ENCODE measurements at places on chromosomes 5 and 9. TPM values are rescaled to one million over a fixed set of nuclear protein-coding genes. Genes with fewer than 3 reads are reported as not detected.

DNA sequence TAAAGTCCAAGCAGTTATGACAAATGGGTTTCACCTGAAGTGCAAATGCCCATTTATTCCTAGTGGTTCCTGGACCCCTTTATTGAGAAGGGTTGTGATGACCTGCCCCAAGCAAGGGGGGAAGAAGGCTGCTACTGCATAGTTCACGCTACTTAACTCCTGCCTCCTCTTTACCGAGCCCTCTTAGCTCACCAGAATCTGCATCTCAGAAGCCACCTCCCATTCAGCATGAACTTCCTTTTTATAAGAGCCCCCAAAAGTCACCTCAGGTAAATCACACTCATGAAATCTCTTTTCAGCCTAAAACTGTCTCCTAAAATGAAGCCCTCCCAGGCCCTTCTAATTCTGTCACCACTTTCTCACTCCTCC is 26.6 kb upstream of the C9orf72 start:
- H3K4me3 ChIP-seq = no peak overlapping the region
- no peaks in the 10 kb centered on the region for H3K36me3 ChIP-seq
- peak overlapping the region; percentile 49 for H3K27ac ChIP-seq
- H3K27me3 ChIP-seq = no peaks in the 10 kb centered on the region
- no peaks in the 10 kb centered on the region for H3K4me1 ChIP-seq
- DNase-seq = no peak

DNA sequence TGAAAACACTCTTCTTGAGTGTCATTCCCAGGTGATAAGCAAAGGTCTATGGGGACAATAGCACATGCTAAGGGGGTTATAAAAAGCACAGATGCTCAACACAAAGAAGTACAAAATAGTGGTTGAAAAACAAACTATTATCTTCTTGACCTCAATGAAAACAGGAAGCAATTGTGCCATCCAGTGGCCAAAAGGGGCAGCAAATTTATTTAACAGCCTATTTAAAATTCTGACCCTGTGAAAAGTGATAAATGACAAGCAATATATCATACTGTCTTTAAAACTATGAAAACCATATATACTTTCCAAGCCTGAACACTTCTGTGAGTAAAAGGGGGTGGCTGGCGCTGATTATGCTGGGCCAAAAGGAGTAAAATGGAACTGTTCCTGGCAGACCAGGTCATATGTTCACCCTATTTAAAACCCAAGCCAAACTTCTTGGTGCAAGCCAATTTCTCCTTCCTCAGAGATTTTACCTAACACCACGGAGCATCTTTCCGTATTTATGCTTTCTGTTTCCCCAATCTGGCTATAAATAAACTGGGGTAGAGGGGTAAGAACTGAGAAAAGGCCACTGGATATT is 29.7 kb downstream of the TEX10 start:
- H3K27ac ChIP-seq = no peak overlapping the region
- no peaks in the 10 kb centered on the region for H3K27me3 ChIP-seq
- DNase-seq = no peak
- H3K4me3 ChIP-seq = no peak overlapping the region

DNA sequence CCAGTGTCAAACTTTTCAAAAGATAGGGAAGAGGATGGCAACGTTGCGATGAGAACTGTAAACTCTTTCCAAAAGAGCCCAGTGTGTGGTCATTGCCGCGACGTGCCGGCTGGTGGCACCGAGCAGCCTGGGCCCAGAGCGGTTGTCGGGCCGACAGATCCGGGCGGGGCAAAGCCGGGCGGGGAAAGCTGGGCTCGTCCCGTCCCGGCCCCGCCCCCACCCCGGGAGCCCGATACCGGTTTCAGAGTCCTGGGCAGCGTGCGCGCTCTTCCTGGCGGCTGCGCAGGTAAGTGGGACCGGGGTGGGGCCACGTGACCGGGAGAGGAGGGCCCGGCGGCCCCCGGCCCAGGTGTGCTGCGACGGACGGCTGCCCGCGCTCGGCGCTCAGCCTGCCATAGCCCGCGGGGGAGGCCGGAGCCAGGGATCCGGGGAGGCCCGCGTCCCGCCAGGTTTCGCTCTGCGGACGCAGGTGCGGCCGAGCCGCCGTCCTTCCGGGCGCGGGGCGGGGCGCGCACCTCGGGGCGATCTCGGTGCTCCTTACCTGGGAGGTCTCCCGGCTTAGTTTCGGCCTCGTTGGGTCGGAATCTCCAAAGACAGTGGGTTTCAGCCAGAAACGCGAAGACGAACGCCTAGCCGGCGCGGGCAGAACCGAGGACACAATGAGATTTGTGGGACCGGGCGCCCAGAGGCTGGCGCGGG is at the start of gene MARVELD2:
MARVELD2 (plus strand) TSS at position 232 of the 699 bp plus-strand sequence. CDS start 4,270 bp downstream, outside the sequence.
- no peak within 1 kb of the TSS for H3K27ac ChIP-seq
- H3K36me3 ChIP-seq = peaks cover 51% of the 10 kb centered on the region
- DNase-seq = peak; percentile 63
- H3K27me3 ChIP-seq = no peaks in the 10 kb centered on the region

DNA sequence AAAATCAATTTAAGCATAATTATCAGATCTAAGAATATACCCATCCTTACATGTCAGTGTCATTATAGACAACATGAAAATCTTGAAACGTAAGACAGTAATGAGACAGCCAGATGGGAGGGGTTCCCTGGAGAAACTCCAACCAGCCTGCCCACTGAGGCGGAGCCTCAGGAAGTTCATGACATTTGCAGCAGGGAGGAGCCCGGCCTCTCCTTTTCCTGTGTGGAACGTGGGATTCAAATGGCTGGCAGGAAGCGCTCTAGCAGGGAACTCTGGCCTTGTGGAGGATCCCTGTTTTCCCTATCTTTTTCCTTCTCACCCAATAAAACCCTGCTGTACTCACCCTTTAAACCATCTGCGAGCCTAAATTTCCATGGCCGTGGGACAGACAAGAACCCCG is 176.6 kb upstream of the KCNN2 start:
- peak; percentile 36 for DNase-seq
- no peaks in the 10 kb centered on the region for H3K36me3 ChIP-seq
- peak overlapping the region; percentile 18 for H3K4me3 ChIP-seq
- peaks cover 38% of the 10 kb centered on the region for H3K4me1 ChIP-seq
- peak overlapping the region; percentile 79 for H3K27ac ChIP-seq

GRCh38 chr5:144142139-144142823 is 28.2 kb downstream of the YIPF5 start:
- no peak overlapping the region for H3K27ac ChIP-seq
- H3K36me3 ChIP-seq = no peaks in the 10 kb centered on the region
- peaks cover 44% of the 10 kb centered on the region for H3K4me1 ChIP-seq
- no peak overlapping the region for H3K4me3 ChIP-seq
- DNase-seq = no peak

The GFI1B gene
- 0.27 TPM for total RNA-seq

GRCh38 chr5:170302653-170303501 is 5.3 kb upstream of the LCP2 start:
- peak overlapping the region; percentile 48 for H3K27ac ChIP-seq
- H3K27me3 ChIP-seq = no peaks in the 10 kb centered on the region
- no peak overlapping the region for H3K4me3 ChIP-seq
- peaks cover 44% of the 10 kb centered on the region for H3K4me1 ChIP-seq
- DNase-seq = peak; percentile 63

DNA sequence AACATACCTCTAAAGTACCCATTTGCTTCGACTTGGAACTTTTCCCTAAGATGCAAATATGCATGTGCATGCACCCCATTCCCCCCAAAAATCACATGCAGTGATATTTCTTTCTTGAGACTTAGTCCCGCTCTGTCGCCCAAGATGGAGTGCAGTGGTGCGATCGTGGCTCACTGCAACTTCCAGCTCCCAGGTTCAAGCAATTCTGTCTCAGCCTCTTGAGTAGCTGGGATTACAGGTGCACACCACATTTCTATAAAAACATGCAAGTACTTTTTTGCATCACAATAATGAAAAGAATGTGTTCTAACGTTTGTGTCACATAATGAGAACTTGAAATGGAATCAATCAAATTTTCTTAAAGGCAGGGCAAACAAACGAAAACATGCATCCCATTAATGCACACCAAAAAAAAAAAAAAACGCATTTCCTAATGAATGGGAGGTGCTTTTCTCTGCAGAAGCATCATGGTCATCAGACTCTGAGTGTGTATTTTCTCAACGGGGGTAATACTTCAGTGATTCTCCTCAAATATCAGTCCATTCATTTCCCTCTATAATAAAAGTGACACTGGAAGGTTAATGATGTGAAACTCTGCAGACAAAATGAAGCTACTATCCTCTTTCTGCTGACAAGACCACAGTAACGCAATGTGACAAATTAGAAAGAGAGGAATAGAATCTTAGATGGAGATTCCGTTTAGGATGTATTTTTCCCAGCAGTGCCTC is 389.4 kb downstream of the CTNND2 start:
- no peak overlapping the region for H3K27ac ChIP-seq
- no peaks in the 10 kb centered on the region for H3K4me1 ChIP-seq
- no peak for DNase-seq
- no peaks in the 10 kb centered on the region for H3K36me3 ChIP-seq
- no peaks in the 10 kb centered on the region for H3K27me3 ChIP-seq

DNA sequence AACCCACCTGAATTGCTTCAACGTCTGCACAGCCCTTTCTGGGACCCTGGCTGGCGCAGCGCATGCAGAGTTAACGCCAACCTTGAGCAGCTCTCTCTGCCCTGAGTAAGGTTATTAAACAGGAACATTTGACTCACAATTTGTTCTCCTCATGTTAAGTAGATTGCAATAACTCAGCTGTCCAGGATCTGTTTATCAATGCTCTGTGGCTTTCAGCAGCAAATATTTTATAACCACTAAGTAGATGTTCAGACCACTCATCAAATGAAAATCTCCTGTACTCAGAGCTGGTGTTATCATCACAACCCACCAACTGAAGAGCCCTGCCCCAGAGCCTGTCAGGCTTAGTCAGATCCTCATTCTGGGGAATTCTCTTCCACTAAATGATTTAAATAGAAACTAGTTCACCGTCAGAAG is 403.0 kb downstream of the ZNF608 start:
- peaks cover 36% of the 10 kb centered on the region for H3K4me1 ChIP-seq
- H3K27me3 ChIP-seq = no peaks in the 10 kb centered on the region

GRCh38 chr9:116352958-116353357 is 199.4 kb downstream of the PAPPA start:
- H3K27ac ChIP-seq = no peak overlapping the region
- DNase-seq = no peak
- no peak overlapping the region for H3K4me3 ChIP-seq
- H3K36me3 ChIP-seq = no peaks in the 10 kb centered on the region
- no peaks in the 10 kb centered on the region for H3K27me3 ChIP-seq

DNA sequence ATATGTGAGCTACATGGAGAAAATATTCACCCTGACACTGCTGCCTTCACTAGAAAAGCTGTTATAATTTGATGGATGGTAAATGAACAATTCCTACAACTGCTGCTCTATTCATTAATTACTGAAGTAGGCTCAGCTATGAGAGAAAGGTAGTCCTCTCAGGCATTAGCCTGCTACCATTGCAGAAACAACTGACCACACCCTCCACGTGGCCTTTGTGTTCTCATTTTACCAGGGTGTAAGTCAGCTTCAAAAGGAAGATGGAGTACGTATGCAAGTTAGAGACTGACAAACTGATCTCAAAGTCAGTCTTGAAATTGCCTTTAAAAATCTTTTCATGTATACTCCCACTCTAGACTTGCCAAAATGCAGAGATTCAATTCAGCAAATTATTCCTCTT is 26.3 kb upstream of the TPD52L3 start:
- no peak for DNase-seq
- no peak overlapping the region for H3K4me3 ChIP-seq
- H3K36me3 ChIP-seq = no peaks in the 10 kb centered on the region
- H3K27ac ChIP-seq = no peak overlapping the region
- no peaks in the 10 kb centered on the region for H3K4me1 ChIP-seq

The ACER2 gene
- total RNA-seq = 3.8 TPM

DNA sequence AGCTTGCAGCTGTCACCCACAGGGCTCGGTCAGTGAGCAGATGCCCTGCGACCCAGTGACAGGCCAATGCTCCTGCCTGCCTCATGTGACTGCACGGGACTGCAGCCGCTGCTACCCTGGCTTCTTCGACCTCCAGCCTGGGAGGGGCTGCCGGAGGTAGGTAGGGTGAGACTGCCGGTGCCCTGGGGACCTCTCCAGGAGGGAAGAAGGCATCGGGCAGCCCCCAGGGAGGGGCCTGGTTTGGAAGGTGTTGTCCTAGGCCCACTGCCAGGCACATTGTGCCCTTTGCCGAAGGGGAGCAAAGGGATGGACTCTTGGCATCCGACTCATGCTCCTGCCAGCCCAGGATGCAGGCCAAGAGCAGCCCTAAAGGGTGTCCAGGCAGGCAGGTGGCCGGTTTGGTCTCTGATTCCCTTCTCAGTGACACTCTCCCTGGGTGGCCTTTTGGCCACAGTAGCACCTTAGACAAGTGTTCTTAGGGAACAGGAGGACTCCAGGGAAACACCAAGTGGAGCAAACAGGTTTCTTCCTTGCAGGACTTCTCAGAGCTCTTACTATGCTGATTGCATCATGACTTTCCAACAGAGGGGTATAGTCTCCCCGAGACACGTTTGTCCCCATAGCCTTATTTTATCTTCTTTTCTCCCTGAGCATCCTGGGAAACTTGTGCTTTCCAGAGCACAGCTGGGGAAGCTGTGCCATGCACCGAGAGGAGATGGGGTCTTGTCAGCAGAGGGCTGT is 28.1 kb upstream of the AIF1L start:
- H3K4me3 ChIP-seq = no peak overlapping the region
- H3K27me3 ChIP-seq = no peaks in the 10 kb centered on the region
- H3K27ac ChIP-seq = peak overlapping the region; percentile 42
- H3K4me1 ChIP-seq = peaks cover 19% of the 10 kb centered on the region
- peak; percentile 46 for DNase-seq

- no peak overlapping the region for H3K27ac ChIP-seq
- no peak for DNase-seq
- H3K36me3 ChIP-seq = no peaks in the 10 kb centered on the region
- H3K4me3 ChIP-seq = no peak overlapping the region
- no peaks in the 10 kb centered on the region for H3K27me3 ChIP-seq
Measured at GRCh38 chr5:157306692-157307471, 41.0 kb downstream of the CYFIP2 start.

The CARD9 gene
- 1.2 TPM for total RNA-seq

DNA sequence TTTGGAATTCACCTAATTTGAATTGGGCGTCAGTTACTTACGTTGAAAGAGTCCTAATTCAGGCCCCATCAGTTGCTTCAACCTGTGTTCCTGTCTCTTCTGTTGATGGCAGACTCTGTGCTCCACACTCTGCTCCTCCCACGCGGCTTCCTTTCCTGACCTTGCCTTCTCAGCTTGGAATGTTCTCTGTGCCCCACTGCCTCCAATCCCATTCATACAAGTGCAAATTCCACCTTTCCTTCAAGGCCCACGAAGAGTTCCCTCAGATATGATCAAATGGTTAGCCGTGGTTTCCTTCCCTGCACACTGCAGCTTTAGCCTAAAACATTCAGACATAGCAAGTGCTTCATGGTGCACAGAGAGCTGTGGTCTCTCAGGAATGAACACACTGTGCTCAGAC is 65.7 kb downstream of the SREK1 start:
- DNase-seq = no peak
- no peaks in the 10 kb centered on the region for H3K27me3 ChIP-seq
- H3K4me3 ChIP-seq = no peak overlapping the region
- H3K4me1 ChIP-seq = no peaks in the 10 kb centered on the region

Measured in left ventricle myocardium inferior (tissue), 1 donor.